NCI-H510A treated with DMSO at 0.1 percent for 48 hours (cell line): ENCODE measurements at places on chromosomes 1 and 21.

DNA sequence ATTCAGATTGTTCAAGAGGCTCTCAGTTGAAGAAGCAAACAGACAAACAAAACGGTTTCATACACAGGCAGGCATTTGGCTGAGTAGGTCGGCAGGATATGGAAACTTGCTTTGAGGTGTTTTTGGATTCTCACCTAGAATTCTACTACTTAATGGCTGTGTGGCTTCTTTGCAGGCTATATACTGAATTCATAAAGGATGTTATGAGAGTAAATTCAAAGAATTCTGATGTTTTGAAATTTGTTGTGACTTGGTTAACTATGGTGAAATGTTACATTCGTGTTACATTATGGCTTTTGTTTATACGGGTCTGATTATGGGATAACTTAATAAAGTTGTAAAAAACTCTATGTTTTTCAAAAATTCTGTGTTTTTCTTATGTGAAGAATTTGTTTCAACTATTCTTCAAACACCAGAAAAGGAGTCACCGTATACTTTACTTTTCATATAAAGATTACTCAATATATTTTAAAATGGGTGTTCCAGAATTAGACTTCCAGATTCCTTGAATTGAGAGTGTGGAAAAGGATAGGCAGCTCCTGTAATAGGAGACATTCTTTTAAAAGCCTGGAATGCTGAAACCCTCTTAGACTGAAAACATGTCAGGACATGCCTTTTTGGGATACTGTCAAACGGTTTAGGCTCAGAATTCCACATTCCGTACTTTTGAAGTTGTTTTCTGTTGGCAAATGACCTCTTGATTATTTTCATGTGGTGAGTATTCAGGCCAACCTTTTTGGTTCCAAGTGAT lies 8.2 kb upstream of the IRF2BP2 start:
- peak; percentile 71 for DNase-seq

- no peak for DNase-seq
Measured at GRCh38 chr1:194538453-194538852, 1352.0 kb upstream of the B3GALT2 start.

DNA sequence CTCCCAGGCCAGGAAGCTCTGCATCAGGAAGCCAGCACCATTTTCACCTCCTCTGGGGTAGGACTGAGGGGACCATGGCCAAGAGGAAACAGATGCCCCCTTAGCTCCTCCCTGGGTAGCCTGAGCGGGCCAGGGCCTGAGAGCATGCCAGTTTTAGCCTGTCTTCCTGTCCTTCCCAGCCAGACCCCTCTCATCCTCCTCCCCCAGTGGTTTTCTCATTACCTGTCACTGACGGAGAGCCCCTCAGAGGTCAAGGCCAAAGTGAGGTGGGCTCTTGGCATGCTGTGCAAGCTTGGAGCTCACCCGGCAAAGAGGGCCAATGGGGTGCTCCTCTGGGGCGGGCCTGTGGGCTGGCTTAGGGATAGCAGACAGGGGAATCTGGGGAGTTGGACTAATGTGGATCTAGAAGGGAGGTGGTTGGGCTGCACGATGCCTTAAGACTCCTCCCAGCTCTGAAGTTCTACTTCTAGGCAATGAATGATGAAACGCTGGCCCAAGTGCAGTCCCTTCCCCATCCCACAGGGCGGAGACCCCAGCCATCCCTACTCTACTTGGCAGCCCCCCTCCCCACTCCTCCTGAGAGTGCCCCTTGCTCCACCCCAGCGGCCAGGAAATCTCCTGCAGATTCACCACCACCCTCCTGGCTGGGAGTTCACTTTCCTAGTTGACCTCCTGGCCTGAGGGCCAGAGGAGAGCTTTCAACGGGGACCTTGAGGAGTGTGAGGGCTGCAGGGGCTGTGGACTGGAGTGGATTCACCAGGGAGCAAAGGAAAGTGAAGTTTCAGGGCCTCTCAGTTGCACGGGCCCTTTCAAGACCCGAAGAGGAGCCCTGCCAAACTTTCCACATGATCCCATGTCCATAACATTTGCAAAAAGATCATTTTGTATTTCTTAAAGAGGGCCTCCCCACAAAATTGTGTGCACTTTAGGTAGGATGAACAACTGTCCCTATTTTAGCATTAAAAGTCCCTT lies 9.4 kb upstream of the LMNA start:
- no peak for DNase-seq

GRCh38 chr1:10549904-10550664 lies 75.3 kb downstream of the PEX14 start:
- peak; percentile 73 for DNase-seq

DNA sequence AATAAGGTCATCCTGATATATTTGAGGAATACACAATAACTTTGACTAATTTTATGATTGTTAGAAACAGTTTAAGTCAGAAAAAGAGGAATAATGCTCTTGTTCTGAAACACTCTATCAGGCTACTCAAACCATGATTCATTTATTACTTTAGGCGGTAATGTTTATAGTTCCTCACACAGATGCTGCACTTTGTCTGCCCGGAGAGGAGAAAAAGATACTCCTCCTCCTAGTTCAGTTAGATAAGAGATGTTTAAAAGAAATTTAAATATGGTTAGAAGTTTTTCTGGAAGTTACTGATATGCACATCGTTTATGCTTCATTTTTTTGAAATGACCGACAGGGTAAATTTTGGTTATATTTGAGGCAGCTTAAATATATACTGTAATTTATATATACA lies 103.0 kb downstream of the ZMYM4 start:
- no peak for DNase-seq

DNA sequence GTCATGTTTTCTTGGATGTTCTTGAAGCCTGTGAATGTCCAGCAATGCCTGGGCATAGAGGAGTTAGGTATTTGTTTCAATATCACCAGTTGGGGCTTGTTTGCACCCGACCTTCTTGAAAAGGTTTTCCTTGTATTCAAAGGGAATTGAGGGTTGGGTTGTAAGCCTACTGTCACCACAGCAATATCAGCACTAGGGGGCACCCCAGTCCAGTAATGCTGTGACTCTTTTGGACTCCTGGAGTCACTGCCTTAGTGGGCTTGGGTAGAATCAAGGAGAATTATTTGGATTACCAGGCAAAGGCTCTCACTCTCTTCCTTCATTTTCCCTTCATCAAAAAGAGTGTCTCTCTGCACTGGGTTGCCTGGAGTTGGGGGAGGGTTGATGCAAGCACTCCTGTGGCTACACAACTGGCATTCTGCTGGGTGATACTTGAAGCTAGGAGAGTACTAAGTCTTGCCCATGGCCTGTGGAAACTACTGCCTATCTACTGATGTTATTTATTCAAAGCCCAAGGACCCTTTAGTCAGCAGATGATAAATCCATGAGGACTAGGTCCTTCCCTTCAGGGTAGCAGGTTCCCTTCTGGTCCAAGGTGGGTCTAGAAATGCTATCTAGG lies 34.5 kb downstream of the OR10R2 start:
- DNase-seq = no peak

DNA sequence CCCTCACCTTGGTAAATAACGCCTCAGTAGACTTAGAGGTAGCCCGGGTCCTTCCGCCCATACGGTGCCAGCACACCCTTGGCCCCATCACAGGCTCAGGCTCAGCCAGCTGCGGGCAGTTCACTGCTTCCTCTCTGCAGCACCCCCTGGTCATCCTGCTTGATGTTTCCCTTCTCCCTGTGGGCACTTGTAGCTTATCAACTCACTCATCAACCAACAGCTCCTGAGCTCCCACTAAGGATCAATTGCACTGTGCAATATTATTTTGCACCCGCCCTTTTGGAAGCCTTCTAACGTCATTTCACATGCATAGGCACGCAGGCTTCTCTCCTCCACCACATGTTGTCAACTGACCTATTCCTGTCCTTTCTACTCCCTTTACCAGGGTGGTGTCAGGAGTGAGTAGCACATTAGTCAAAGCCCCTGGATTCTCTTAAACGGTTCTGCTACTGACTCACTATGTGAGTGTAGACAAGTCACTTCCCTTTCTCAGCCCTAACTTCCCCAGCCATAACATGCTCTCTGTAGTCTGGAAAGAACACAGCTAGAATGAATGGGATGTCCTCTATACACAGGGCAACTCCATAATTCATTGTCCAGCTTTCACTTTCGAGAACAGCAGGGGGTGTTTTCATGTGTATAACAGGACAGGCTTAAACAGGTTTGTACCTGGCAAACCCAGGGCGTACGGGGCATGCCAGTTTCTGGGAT lies 47.1 kb upstream of the IRF2BP2 start:
- DNase-seq = peak; percentile 32

DNA sequence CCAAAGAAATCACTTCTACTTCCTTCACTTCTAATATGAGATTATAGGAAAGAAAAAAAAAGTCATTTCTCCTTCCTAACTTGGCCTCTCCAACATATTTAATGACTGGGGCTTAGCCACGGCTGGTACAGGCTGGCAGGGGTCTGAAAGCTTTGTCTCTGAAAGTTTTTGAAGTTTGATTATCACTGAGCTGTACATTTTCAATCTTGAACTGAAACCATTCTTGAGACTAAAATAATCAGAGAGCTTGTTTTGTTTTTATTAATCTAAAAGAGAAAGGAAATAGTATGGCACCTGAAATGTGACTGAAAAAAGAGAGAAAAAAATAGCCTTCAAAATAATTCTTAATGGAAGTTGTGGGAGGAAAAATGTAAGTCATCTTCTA lies 3.8 kb upstream of the KRTAP19-8 start:
- DNase-seq = no peak

DNA sequence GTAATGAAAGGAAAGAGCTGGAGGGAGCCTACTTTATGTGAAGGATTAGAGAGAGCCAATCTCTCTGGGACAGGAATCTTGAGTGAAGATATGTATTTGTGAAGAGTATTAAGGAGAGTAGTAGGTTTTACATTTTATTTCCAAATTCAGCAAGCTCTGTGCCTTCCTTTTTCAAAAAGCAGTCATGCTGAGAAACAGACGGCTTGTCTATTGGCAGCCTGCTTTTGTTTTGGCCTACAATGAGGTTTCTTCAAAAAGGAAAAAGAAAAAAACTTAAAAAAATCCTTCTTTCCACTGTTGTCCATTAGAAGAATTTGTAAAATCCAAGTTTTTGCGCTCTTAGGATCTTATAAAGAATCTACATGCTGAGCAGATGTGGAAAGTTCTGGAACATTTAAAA lies 103.6 kb upstream of the PTGFR start:
- no peak for DNase-seq

DNA sequence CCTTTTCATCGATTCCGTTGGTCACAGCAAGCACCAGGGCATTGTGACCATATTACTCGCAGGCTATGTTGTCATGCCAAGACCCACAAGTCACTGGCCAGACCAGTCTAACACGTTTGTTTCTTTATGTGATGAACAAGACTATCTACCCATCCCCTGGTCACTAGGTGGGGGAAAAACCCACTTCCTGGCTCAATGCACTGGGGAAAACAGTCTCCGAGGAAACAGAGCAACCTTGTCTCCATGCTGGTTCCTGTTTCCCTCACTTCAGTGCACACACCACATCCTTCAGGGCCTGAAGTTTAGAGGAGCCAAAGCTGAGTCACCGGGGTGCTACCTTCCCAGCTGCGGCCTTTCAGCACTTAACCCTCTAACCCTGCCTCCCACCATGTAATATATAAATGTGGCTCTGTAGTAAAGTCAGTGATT lies 20.9 kb downstream of the ERICH3 start:
- DNase-seq = peak; percentile 68
